ENCODE measurements at places on chromosomes 13 and 19. TPM values are rescaled to one million over a fixed set of nuclear protein-coding genes. Genes with fewer than 3 reads are reported as not detected.

Gene OPA3
- total RNA-seq = 9.0 TPM

Gene PCP2
- 8.4 TPM for total RNA-seq

Gene CEACAM8
- not detected for total RNA-seq

Gene KISS1R
- not detected for total RNA-seq

Gene KIR3DL1
- 97.1 TPM for total RNA-seq

DNA sequence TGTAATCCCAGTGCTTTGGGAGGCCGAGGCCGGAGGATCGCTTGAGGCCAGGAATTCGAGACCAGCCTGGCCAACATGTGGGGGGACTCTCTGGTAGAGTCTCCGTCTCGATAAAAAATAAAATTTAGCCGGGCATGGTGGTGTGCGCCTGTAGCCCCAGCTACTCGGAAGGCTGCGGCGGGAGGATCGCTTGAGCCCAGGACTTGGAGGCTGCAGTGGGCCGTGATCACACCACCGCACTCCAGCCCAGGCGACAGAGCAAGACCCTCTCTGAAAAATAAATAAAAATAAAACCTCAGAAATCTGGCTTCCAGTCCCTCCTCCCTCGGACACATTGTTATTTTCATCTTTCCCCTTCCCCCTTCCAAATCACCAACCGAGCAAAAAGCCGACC is 332 bp downstream of the IRGQ start:
- DNase-seq = no peak

DNA sequence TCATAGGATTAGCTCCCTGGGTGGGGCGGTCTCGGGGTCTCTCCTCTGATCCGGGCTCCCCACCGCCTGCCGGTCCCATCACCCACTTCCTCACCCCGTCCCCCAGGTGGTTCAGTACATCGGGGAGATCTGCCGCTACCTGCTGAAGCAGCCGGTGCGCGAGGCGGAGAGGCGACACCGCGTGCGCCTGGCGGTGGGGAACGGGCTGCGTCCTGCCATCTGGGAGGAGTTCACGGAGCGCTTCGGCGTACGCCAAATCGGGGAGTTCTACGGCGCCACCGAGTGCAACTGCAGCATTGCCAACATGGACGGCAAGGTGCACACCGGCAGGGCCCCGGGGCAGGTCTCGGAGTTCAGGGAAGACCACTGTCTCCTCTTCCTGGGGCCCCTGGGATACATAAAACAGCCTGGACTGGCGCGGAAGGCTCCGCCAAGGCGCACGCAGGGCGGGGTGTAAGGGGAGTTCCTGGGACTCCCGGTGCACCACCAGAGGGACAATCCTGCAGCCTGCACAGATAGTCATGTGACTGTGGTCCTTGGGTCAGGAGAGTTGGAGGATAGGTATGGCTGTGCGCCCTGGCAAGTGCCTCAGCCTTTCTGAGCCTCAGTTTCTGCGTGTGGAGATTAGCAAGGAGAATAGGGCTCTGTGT is 14.2 kb upstream of the PGLS start:
- DNase-seq = no peak

GRCh38 chr19:31346184-31347059 is 2.8 kb downstream of the TSHZ3 start:
- no peak for DNase-seq

- DNase-seq = peak; percentile 90
Measured at GRCh38 chr19:46728693-46729339, 11.9 kb upstream of the PRKD2 start.

DNA sequence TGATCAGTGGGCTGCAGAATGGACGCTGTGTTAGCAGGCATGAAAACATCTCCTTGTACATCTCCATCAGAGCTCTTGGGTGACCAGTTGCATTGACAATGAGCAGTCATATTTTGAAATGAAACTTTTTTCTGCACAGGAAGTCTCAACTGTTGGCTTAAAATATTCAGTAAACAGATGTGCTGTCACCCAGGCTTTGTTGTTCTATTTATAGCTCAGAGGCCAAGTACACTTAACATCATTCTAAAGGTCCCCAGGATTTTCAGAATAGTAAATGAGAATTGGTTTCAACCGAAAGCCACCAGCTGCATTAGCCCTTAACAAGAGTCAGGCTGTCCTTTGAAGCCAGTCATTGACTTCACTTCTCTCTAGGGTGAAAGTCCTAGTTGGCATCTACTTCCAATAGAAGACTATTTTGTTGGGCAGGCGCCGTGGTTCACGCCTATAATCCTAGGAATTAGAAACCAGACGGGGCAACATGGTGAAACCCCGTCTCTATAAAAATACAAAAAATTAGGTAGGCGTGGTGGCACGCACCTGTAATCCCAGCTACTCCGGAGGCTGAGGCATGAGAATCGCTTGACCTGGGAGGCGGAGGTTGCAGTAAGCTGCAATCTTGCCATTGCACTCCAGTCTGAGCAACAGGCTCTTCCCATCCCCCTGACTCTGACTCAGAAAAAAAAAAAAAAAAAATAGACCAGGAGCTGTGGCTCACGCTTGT is 7.9 kb upstream of the PDE4A start:
- DNase-seq = no peak

GRCh38 chr13:98285317-98285716 is 108.2 kb upstream of the RNF113B start:
- DNase-seq = no peak

GRCh38 chr19:58325311-58326022 is 1.3 kb upstream of the ZSCAN22 start:
- DNase-seq = no peak

GRCh38 chr19:39074942-39075341 is 9.2 kb upstream of the ACP7 start:
- DNase-seq = no peak

DNA sequence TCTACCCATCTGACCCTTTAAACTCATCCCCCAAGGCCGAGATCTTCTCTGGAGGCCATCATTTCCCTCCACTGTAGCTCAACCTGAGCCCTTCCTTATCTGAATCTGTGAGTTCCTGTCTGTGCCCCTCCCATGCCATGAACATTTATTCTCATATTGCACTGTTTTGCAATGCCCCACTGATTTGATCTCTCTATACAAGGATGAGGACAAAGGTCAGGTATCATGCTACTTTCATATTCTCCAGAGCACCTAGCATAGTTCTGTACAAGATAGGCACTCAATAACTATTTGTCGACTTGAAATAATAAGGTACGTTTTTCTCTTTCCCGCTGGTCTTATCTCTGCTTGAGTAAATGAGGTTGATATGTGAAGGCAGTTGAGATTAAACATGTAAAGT is 135.5 kb downstream of the KLF5 start:
- no peak for DNase-seq

Measured in natural killer cell (primary cell).